Body of pancreas (tissue), 4 donors: ENCODE measurements at places on chromosomes 16 and 17. TPM values are rescaled to one million over a fixed set of nuclear protein-coding genes. Genes with fewer than 3 reads are reported as not detected.

DNA sequence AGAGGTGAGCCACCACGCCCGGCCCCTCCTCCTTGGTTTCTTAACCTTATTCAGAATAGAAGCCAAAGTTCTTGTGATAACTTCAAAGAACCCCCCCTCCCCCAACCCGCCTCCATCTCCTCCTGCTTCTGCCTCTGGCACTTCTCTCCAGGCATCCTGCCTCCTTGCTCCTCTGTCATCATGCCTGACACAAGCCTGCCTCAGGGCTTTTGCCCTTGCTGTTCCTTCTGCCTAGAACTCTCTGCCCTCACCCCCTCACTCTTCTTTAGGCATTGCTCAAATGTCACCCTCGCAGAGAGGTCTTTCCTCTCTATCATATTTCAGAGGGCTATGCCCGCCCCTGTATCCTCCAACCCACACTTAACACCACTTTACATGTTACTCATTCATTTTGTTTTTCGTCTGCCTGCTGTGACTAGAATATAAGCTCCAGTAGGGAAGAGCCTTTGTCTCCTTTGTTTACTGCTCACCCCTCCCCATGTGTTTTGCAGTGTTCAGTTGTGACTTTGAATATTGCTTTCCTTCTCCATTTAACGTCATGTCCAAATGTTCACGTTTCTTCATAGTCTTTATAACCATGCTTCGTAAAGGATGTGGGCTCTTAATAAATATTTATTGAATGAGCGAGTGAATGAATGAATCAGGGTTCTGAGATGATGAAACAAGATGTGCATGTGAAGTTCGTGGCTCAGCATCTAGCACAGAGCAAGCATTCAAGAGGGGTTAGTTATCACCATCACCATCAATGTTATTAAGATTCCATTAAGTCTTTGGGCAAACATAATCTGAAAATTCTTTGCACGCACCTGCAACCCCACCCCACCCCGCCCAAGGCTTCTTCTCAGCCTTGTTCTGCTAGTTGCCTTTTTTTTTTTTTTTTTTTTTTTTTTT lies 186.2 kb upstream of the WSCD1 start:
- no peaks in the 10 kb centered on the region for H3K27me3 ChIP-seq
- H3K36me3 ChIP-seq = no peaks in the 10 kb centered on the region
- H3K27ac ChIP-seq = no peak overlapping the region
- H3K4me3 ChIP-seq = no peak overlapping the region
- no peak for DNase-seq

- H3K4me3 ChIP-seq = no peak overlapping the region
- H3K4me1 ChIP-seq = peaks cover 34% of the 10 kb centered on the region
- no peaks in the 10 kb centered on the region for H3K27me3 ChIP-seq
- no peak for DNase-seq
These were observed 7.5 kb downstream of the TENT4B start for GRCh38 chr16:50160495-50161164.

DNA sequence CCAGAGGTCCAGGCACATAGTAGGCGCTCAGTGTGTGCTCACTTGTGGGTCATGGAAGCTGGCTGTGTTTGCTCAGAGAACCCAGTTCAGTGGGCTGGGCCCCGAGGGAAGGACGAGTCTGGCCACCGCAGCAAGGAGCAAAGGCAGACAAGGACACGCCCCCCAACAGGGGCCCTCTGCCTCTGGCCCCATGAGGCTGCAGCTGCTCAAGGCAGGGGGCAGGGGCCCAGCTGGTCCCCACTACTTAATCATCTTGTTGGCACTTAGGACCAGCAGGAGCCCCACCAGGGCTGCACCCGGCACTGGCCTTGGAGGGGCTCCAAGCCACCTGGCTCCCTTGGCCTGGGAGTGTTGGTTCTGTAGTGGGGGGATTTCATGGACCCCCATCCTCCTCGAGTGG lies 16.1 kb downstream of the KCNJ12 start:
- H3K27ac ChIP-seq = no peak overlapping the region
- no peak for DNase-seq

GRCh38 chr16:11256661-11257130 lies 692 bp upstream of the SOCS1 start:
- H3K36me3 ChIP-seq = no peaks in the 10 kb centered on the region
- peak overlapping the region; percentile 92 for H3K27ac ChIP-seq
- peak overlapping the region; percentile 69 for H3K4me3 ChIP-seq
- H3K27me3 ChIP-seq = no peaks in the 10 kb centered on the region
- peak; percentile 58 for DNase-seq
- peaks cover 34% of the 10 kb centered on the region for H3K4me1 ChIP-seq

DNA sequence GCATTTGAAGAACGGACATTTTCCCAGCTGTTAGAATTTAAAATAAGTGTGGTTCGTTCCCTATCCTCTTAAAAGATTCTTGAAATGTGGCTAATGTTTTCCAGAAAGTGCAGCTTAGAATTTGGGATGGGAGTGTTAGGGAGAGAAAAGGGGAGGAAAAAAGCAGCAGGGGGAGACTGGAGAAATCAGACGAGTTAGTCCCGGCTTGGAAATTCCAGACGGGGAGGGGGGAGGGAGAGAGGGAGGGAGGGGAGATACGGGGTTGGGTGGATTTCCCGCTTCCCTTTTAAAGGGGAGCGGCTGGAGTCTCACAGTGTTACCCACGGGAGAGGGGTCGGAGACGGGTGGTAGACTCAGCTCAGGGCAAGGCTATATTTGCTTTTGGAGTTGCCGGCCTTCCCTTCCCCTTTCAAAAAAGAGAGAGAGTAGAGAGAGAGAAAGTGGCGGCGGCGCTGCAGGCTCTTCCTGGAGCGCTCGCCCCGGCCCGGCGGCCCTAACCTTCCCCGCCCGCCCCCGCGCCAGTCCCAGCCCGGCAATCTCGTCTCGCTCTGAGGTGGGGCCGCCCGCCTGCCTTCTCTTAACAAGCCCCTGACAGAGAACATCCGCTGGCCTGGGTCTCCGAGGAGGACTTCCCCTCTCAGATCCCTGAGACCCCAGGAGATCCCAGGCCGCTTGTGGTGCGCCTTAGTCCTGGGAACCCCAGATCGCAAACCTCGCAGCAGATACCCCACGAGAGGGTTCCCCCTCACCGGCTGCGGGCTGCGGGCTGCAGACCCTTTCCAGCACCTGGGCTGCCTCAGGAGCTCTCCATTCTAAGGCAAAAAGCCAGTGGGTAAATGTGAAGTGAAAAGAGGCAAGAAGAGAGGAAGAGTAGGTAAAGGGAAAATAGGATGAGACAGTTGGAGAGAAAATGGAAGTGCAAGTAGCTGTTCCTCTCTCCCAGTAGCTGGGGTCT lies 6.6 kb downstream of the IGF2BP1 start:
- no peak overlapping the region for H3K4me3 ChIP-seq
- no peaks in the 10 kb centered on the region for H3K36me3 ChIP-seq
- H3K27ac ChIP-seq = no peak overlapping the region
- DNase-seq = no peak
- peaks cover 32% of the 10 kb centered on the region for H3K27me3 ChIP-seq

GRCh38 chr16:88634994-88635670 lies 3.2 kb upstream of the IL17C start:
- no peak overlapping the region for H3K4me3 ChIP-seq
- H3K36me3 ChIP-seq = peaks cover 15% of the 10 kb centered on the region
- peaks cover 18% of the 10 kb centered on the region for H3K4me1 ChIP-seq
- DNase-seq = no peak

DNA sequence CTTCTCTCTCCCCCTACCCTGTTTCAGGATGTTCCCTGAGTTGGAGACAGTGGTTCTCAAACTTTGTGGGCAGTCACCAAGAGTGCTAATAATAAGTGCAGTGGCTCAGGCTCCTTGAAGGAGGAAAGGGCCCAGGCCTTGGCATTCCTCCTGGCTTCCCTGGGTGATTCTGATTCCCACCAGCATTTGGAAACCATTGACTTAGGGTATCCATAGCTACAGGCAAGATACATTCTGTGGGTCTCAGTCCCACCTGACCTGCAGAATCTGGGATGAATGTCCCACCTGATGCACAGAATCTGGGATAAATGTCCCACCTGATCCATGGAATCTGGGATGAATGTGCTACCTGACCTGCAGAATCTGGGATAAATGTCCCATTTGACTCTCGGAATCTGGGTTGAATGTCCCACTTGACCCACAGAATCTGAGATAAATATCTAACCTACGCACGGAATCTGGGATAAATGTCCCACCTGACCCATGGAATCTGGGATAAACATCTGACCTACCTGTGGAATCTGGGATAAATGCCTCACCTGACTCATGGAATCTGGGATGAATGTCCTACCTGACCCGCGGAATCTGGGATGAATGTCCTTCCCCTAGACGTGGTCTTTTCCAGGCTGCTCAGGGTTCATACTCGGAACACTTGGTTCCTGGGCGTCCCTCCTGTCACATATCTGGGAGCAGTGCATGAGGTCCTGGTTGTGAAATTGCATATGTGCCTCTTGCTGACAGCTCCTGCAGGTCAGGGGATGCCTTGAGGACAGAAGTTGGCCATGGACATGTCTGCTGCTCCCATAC lies 136.7 kb upstream of the HS3ST2 start:
- no peaks in the 10 kb centered on the region for H3K27me3 ChIP-seq
- H3K4me1 ChIP-seq = no peaks in the 10 kb centered on the region
- H3K36me3 ChIP-seq = no peaks in the 10 kb centered on the region
- no peak overlapping the region for H3K4me3 ChIP-seq
- DNase-seq = no peak
- no peak overlapping the region for H3K27ac ChIP-seq

Gene CLDN9
- total RNA-seq = 4.7 TPM

Gene SLC6A2
- total RNA-seq = not detected

Gene CCDC200
- total RNA-seq = not detected

DNA sequence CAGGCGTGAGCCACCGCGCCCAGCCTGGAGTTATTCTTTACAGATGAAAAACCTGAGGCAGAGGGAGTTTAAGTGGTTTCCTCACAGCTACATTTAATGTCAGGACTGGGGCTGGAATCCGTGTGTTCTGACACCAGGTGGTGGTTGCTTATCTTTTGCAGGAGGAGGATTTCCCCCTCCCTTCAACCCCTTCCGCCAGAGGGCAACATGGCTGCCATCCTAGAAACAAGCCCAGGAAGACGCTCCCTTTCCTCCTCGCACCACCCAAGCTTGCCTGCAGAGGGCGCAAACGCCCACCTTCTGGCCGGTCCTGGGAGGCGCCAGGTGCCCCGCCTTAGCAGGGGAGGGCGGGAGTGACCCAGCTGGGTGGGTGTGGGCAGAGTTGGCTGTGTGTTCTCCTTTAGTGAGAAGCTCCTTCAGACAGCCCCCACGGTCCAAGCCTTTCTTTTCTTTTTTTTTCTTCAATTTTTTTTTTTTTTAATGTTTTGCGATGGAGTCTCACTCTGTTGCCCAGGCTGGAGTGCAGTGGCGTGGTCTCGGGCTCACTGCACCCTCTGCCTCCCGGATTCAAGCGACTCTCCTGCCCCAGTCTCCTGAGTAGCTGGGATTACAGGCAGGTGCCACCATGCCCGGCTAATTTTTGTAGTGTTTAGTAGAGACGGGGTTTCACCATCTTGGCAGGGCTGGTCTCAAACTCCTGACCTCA lies 9.9 kb upstream of the RAP1GAP2 start:
- peak; percentile 88 for DNase-seq
- H3K4me1 ChIP-seq = no peaks in the 10 kb centered on the region
- no peaks in the 10 kb centered on the region for H3K36me3 ChIP-seq
- no peaks in the 10 kb centered on the region for H3K27me3 ChIP-seq
- H3K4me3 ChIP-seq = no peak overlapping the region
- no peak overlapping the region for H3K27ac ChIP-seq

DNA sequence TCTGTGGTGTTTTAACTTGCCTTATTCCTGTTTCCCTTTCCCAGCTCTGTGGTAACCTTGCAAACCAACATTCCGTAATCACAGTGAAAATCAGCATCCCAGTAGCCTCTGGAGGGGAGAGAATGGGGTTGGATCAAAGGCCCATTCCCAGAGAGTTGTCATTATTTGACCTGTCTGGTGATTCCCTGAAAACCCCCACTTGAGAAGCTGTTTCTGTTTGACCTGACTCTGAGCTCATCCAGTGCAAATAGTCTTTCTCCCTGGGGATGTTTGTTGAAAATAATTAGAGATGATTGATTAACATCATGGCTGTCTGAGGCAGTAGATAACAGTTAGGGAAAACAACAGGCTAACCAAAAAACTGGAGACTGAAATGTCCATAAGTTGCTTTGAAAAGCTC lies 3.0 kb downstream of the CACNG1 start:
- no peaks in the 10 kb centered on the region for H3K36me3 ChIP-seq
- no peak overlapping the region for H3K4me3 ChIP-seq
- H3K27ac ChIP-seq = no peak overlapping the region
- no peak for DNase-seq
- H3K27me3 ChIP-seq = no peaks in the 10 kb centered on the region

Gene CD300LB
- not detected for total RNA-seq

Gene OR1D5
- total RNA-seq = not detected

DNA sequence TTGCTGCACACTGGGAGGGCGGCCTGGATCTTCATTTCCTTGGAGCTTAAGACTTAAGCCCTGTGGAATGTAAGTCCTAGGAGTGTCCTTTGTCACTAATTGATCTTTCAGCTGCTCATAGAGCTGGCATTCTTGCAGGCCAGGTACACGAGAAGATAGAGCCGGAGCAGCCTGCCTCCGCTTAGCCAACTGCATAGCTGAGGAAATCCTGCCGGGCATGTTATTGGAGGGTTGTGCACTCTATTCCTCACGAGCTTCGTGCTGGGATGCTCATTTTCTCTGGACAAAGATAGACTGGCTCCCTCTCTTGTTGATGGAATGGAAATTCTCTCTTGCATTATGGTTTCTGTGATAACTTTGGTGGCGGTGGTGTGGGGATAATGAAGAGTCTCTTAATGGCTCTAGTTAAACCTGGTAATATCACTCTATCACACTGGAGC lies 76.9 kb downstream of the RPA1 start:
- H3K4me1 ChIP-seq = peaks cover 11% of the 10 kb centered on the region
- H3K27ac ChIP-seq = no peak overlapping the region
- H3K4me3 ChIP-seq = no peak overlapping the region

Gene ZNF19
- 5.9 TPM for total RNA-seq

DNA sequence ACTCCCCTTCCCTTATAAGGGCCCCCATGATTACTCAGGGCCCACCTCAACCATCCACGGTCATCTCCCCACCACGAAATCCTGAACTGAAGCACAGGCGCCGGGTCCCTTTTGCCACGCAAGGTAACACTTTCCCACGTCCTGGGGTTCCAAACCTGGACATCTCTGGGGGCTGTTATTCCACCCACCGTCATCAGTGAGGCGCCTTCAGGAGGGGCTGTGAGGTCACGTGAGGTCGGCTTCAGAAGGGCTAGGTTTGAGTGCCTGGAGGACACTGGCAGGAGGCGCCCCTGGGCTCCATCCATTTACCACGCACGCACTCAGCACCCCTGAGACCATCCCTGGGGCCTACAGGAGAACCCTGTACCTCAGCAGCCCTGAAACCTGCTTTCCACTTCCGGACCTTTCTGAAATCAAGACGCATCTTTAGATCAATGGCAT lies 4.1 kb downstream of the CD2BP2 start:
- no peak for DNase-seq
- H3K36me3 ChIP-seq = no peaks in the 10 kb centered on the region
- H3K27ac ChIP-seq = no peak overlapping the region
- H3K4me3 ChIP-seq = no peak overlapping the region
- no peaks in the 10 kb centered on the region for H3K27me3 ChIP-seq
- peaks cover 41% of the 10 kb centered on the region for H3K4me1 ChIP-seq
